LNCaP clone FGC (cell line): ENCODE measurements at places on chromosomes 16 and 17.

DNA sequence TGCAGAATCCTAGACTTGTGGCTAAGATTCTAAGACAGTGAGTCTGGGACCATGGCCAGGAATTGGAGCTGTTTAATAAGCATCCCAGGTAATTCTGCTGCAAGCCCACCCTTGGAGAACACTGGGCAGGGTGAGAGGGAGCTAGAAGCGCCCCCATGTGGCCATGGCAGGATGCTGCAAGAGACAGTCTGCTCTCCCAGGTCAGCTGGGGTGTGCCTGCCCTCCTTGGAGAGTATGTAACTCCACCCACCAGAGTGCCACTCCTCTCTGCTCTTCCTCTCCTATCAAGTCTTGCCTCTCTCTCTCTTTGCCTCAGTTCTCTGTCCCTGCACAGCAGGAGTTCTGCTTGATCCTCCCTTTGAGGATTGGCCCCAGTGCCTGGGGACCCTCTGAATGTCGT, 14.9 kb downstream of the RCVRN start:
- DNase-seq, result no peak

- no peak for DNase-seq
These were observed 126.0 kb downstream of the KCNJ2 start for GRCh38 chr17:70295329-70295728.

- DNase-seq, result no peak
These were observed 5.8 kb downstream of the SRR start for GRCh38 chr17:2309338-2310154.

GRCh38 chr16:25501530-25502255, 190.1 kb upstream of the HS3ST4 start:
- no peak for DNase-seq

DNA sequence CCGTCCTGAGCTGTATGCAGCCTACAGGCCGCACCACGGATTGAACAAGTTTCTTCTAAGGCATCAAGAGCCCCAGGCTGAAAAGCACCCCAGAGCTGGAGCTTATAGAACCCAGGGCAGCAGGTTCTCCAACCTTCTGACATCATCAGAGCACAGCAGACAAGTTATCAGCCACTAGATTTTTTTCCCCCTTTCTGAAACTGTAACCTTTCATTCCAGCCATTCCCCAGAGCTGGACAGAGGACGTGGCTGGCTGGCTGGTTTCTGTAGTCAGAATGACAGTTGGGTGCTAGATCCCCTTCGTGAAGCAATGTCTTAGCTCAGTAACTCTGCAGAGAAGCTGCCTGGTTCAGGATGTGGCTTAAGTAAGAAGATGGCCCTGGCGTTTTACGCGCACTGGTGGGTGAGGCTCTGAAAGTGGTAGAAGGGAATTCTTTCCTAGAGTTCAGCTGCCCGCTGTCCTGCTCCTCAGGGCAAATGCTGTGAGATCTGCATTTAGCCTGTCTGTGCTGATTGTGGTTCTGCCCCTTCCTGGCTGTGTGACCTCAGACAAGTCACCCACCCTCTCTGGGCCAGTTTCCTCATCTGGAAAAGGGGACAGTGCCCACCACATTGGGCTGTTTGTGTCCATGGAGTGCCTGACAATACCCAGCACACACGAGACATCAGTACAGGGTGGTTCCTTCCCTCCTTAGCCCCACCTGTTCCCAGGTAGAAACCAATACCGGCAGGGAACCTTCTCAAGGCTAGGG, 9.1 kb downstream of the DEXI start:
- DNase-seq, result no peak

DNA sequence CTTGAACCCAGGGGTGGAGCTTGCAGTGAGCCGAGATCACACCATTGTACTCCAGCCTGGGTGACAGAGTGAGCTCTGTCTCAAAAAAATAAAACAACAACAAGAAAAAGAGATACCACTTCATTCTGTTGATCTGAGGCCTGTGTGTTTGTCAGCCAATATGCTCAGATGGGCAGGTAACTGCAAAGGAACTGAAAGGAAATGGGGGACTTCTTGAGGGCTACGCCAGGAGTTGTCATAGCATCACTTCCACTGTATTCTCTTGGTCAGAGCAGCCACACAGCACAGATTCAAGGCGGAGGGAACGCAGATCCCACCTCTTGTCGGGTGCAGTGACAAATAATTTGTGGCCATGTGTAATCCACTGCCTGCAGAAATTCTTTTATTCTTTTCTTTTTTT, 73.9 kb upstream of the AKTIP start:
- no peak for DNase-seq

GRCh38 chr16:4613636-4614570, 785 bp downstream of the UBALD1 start:
- no peak for DNase-seq

DNA sequence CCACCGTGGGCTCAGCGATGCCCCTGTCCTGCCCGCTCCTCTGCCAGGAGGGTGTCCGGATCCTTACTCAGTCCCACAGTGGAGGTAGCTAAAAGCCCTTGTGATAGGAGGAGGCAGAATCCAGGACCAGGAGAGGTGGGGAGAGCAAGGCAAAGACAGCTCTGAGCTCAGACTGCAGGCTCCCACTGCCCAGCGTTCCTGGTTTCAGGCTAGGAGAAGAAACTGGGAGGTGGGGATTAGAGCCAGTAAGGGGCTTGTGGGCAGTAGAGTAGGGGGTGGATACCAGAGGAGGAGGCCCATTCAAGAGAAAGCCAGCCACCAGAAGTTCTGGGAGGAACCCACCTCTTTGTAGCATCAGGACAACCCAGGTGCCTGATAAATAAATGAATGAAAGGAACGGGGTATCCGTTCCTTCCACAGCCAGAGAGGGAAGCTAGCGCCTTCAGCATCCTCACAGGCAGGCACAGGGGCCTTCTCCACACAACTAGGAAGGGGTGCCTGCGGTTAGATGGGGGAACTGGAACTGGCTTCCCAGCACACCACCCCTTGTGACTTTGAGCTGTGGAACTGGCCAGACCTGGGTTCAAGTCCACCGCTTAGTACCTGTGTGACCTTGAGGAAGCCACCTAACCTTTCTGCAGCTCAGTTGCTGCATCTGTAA, 2.3 kb downstream of the IL21R start:
- DNase-seq, result no peak

DNA sequence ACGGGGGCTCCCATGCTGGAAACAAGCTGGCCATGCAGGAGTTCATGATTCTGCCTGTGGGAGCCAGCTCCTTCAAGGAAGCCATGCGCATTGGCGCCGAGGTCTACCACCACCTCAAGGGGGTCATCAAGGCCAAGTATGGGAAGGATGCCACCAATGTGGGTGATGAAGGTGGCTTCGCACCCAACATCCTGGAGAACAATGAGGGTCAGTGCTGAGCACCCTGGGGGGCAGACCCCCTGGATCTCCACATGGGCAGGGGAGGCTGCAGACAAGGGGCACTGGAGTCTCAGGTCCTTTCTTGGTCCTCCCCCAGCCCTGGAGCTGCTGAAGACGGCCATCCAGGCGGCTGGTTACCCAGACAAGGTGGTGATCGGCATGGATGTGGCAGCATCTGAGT, 4.2 kb downstream of the ENO3 start:
- DNase-seq, result no peak

DNA sequence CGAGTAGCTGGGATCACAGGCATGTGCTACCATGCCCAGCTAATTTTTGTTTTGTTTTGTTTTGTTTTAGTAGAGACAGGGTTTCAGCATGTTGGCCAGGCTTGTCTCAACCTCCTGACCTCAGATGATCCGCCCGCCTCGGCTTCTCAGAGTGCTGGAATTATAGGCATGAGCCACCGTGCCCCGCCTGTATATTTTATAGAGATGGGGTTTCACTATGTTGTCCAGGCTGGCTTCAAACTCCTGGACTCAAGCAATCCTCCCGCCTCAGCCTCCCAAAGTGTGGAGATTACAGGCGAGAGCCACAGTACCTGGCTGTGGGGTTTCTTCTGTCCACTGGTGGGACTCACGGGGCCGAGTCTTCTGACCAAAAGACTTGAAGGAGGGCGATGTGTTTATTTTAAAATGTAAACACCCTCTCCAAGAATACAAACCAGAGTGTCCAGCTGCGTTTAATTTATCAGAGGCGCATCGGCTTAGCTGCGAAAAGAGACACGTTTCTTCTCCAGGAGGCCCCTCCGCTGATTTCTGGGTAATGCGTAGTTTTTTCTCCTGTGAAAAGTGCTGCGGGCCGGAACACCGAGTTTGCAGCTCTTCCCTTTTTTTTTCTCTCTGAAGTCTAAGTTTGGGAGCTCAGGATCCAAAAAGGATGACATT, 86.9 kb upstream of the CIBAR2 start:
- DNase-seq, result no peak

DNA sequence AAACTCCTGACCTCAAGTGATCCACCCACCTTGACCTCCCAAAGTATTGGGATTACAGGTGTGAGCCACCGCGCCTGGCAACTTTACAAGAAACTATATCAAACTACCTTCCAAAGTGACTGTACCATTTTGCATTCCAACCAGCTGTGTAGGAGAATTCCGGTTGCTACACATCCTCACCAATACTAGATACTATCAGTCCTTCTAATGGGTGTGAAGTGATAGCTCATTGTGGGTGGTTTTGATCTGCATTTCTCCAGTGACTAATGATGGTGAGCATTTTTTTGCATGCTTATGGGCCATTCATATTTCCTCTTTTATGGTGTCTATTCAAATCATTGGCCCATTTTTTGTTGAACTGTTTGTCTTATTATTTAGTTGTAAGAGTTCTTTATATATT, 37.7 kb downstream of the SCNN1B start:
- DNase-seq, result no peak

GRCh38 chr16:17414421-17414820, 56.3 kb downstream of the XYLT1 start:
- no peak for DNase-seq

DNA sequence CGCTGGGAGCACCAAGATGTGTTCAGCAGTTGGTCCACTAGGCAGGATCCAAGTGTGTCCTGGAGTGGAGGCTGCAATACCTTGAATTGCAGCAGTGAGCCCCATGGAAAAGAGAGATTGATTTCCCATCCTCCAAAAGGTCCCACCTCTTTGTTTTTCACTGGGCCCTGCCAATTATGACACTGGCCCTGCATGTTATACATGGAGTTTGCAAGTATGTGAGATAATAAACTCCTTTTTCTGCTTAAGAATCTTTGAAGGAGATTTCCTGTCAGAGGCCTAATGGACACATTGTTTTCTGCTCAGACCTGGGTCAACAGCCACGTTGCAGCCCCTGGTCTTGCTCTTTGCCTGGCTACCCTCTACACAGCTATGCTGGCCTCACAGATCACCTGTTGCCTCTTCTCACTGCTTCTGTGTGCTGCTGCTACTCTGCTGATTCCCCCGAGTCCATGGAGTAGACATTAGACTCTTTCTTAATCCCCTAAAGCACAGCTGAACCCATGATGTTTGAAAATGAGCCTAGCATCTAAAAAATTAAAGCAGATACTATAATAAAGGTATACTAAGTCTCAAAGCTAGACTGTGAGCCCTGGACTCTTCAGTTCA, 341.9 kb upstream of the CDH11 start:
- DNase-seq, result no peak

- no peak for DNase-seq
These were observed 122.4 kb downstream of the TOX3 start for GRCh38 chr16:52424591-52424990.

DNA sequence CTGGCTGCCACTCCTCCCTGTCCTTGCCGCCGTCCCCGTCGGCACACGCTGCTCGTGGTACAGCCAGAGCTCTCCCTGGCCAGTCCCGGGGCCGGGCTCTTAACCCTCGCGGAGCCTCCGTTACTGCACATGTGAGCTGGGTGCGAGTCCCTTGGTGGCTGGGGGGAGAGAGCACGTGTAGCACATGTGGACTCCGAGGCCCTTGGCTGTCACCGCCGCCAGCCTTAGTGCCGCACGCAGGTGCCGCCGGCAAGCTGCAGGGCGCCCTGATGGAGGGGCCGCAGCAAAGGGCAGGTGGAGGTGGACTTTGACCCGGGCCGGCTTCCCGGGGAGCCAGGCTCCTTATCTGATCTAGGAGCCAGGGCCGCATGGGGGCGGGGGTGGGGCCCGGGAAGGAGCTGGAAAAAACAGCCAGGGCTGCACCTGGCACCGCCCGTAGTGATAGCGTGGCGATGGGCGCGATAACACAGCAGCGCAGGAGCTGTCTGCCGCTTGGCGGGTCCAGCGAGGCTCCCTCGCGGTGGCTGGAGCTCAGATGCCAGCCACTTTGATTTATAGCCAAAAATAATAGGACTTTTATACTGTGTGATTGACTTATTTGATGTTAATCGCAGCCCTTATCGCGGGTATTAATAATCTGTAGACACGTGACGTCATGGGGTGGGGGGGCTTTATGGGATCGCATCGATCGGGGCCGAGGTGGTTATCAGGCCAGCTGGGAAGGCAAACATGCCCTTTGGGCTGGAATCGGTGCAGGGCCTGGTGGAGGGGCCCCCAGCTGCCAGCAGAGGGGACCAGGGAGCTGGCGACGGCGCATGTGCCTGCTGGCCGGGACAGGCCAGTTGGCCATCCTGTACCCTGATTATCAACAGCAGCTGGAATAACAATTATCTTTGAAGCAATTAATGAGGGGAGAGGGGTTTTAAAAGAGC, 35.1 kb downstream of the ZFPM1 start:
- DNase-seq, result no peak

- no peak for DNase-seq
These were observed 532.3 kb upstream of the PSMD7 start for GRCh38 chr16:73764321-73764720.

DNA sequence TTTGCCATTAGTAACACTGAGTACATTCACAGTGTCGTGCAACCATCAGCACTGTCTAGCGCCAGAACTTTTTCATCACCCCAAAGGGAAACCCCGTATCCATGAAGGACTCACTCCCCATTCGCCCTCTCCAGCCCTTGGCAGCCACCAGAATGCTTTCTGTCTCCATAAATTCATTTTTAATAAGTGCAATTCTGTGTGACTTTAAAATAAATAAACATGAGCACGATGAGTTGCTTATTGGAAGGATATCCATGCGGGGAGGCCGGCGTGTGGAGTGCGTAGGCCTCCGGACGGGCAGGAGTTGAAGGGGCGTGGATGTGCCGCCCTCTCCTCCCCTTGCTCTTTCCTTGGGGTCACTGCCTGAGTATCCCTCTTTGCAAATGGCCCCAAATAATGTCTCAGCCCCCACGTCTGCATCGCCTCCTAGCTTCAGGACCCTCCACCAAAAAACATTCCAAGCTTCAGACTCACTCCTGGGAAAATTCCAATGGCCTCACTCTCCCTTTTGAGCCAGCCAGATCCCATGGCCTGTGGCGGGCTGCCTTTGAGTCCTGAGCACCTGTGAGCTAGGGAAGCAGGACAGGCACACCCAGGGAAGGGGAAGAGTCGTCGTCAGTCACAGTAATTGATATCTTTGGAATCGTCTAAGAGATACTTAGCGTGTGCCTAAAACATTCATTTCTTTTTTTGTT, 306.3 kb downstream of the SEC14L1 start:
- DNase-seq, result no peak
